Mucosa of descending colon (tissue), 3 donors: ENCODE measurements at places on chromosomes 11 and 22. TPM values are rescaled to one million over a fixed set of nuclear protein-coding genes. Genes with fewer than 3 reads are reported as not detected.

CCDC15 gene
- total RNA-seq, result 1.8 TPM

DDTL gene
- total RNA-seq, result 3.8 TPM

APOA1 gene
- total RNA-seq, result 0.31 TPM

DBX1 gene
- not detected for total RNA-seq

HTR3B gene
- total RNA-seq, result not detected

JHY gene
- 5.4 TPM for total RNA-seq
